ENCODE measurements at places on chromosomes 3 and 15.

GRCh38 chr3:56398659-56399058 is 69.6 kb downstream of the ERC2 start:
- DNase-seq, result no peak

DNA sequence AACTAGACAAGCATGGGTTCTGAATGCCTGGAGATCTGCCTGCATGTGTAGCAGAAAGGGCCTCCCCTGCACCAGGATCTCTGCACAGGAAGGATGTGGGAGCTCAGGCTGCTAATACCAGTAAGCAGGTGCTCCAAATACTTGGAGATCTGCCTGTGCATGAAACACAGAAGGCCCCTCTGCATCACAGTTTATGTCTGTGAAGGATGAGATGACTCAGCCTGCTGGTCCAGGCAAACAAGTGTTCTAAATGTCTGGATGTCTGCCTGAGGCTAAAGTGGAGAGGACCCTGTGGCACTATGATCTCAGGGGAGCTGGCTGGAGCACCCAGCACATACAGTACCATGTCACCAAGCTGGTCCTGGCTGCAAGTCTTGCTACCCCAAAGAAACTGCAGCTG is 678.8 kb downstream of the MCTP2 start:
- DNase-seq, result no peak

DNA sequence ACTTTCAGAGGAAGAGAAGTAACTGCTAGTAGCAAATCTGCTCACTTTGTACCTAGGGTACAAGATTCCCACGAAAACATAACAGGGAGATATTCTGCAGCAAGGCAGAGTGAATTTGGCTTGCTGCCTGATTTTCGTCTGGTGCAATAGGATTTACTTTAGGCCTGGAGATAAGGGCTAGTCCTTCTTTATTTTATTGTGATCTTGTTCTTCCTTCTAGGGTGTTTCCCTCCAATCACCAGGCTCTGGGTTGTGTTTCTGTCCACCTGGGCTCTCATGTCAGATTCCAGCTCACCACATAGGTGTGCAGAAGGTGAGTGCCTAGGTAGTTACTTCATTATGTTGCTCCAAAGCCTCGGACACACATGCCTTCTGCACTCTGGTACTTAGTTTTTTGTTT is 211.8 kb upstream of the RGMA start:
- no peak for DNase-seq

- DNase-seq, result no peak
Observed at GRCh38 chr15:98794211-98794610, 145.9 kb downstream of the IGF1R start.

DNA sequence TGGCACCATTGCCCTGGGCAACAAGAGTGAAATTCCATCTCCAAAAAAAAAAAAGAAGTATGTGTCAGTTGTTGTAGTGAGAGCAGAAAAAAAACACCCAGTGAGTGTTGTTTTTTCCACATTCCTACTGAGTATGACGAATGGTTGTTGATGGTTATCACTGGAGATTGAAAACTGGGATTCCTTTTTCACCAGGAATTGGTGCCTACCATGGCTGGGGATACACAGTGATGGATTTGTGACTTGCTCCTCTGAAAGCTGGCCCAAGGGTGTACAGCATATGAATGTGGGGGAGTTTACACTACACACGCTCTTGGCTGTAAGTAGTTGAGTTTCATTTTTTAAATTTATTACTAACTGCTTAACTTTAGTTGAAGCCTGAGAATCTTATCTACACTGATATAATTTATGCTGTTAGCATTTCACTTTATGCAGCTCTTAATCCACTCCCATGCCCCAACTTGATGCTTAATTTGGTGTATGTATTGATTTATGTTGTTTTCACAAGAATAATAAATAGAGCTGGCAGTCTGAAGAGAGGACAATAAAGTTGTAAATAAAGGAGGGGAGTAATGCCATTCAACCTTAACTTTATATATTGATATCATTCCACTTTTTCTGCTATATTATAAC is 56.0 kb upstream of the MME start:
- no peak for DNase-seq

DNA sequence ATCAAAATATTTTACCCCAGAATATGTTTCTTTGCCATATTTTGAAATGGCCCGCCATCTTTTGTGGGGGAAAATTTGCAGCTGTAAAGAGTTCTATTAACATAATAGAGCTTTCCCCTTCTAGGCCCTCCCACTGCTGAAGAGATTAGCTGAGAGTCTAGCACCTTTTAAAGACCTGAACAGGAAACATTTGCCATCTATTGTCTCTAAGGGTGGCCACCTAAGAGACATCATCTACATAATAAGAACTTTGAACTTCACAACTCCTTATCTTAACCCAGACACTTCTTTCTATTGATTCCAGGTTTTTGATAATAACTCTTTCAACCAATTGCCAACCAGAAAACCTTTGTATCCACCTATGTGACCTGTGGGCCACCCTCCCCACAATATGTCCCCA is 54.7 kb upstream of the TRPM1 start:
- DNase-seq, result no peak

DNA sequence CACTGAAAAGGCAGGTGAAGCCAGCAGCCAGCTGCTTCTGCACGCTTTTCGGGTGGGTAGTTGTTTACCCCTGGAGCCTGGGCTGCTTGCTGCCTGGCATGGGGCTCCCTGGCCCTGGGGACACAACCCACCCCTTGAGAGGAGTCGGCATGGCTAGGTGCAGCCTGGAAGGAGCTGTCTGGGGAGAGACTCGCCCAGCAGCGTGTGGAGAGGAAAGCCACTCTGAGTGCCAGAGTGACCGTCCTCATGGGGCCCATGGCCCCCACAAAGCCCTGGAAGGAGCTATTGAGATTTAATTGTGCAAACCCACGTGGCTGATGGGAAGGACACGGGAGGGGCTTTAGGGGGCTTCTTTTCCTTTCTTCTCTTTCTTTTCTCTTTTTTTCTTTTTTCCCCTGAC is 137.5 kb downstream of the OPA1 start:
- DNase-seq, result no peak

DNA sequence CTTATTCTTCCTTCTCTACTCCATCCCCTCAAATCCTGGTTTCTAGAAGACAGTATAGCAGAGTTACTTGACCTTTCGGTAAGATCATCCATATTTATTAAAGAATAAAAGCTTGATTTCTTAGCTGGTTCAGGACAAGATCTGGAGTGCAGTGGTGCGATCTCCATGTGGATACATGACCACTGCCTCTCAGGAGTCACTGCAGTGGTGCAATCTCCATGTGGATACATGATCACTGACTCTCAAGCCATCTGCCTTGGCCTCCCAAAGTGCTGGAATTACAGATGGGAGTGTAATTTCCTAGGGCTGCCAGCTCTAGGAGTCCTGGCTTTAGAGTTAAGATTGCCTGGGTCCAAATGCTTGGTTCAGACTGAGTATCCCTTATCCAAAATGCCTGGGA is 16.5 kb downstream of the LARP6 start:
- DNase-seq, result no peak

- peak; percentile 32 for DNase-seq
Observed at GRCh38 chr15:83365370-83365938, 81.0 kb upstream of the BNC1 start.

DNA sequence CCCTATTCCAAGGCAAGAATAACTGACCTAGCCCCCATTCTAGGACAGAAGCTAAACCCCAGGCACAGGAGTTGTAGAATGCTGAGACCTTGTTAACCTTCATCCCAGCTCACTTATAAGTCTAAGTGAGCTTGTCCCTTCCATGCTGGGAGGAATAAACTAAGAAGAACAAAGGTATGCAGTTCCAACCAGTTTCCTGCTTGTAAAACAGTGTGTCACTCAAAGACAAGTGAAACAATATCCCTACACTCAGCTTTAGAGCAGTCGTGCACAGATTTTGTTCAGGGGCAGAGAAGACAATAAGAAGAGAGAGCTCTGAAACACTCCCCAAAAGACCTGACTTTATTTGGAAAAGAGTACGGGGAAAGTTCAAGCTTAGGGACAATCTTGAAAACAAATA is 292.1 kb downstream of the CGGBP1 start:
- DNase-seq, result no peak

- no peak for DNase-seq
Observed at GRCh38 chr15:68537097-68537496, 41.7 kb upstream of the CORO2B start.

DNA sequence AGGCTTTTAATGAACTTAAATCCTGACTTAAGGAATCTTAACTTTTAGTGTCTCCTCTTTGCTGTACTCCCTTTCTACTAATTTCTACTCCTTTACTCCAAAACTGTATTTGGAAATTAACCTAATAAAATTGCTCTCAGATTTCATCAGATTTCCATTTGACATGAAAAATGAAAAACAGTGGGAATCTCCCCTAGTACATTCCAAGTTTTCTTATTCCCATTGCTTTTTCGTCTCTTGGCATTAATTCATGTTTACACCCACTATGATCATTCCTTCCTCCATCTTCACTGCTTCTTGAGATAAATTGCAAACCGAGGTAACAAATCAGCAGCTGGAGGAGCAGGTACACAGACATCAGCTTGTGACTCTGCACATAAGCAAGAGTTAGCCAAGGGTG is 208.7 kb downstream of the VGLL3 start:
- DNase-seq, result no peak
